ENCODE measurements at places on chromosomes 1 and 21.

GRCh38 chr1:71488555-71489252 is 407.9 kb upstream of the ZRANB2 start:
- no peak for DNase-seq

- DNase-seq = no peak
Measured at GRCh38 chr21:39954570-39954969, 87.3 kb downstream of the PCP4 start.

- DNase-seq = no peak
Measured at GRCh38 chr1:186754542-186755145, 74.1 kb upstream of the PLA2G4A start.

DNA sequence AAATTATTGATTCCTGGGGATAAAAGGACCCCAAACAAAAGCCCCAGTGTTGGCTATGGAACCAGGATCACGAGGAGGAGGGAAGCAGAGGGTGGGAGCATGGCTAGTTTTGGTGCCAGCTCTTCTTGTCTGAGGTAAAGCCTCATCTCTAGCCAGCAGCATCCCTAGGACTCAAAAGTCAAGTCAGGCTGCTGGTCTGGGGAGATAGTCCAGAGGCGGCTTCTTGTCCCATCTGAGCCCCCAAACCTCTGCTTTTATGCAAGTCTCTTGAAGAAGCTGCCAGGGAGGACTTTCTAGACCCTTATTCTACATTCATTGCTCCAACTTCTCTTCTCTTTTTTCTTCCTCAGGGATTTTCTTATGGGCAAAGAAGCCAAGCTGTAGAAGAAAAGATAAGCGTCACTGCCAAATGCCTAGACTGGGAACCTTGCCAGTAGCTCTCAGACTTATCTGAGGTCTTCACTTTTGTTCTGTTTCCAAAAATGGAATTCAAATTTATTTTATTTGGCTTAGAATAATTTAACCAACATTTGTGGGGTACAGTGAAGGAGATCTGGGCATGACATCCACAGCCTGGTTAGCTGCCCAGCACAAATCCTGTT is 6.9 kb upstream of the ANKRD35 start:
- no peak for DNase-seq

DNA sequence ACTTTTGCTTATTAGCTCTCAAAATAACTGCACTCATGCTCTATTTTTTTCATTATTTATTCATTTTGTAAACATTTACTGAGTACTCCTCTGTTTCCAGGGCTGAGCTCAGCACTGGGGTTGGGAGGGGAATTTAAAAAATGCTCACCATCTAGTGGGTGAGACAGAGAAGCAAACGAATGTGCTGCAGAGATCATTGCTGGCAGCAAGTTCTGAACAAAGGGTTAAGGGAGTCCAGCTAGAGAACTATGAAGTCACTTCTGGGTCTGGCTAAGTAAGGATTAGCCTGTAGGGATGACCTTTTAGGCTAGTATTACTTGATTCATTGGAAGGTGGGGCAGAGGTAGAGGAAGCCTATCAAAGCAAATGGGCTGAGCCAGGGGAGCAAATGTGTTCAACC is 99.1 kb upstream of the ZNF644 start:
- no peak for DNase-seq

DNA sequence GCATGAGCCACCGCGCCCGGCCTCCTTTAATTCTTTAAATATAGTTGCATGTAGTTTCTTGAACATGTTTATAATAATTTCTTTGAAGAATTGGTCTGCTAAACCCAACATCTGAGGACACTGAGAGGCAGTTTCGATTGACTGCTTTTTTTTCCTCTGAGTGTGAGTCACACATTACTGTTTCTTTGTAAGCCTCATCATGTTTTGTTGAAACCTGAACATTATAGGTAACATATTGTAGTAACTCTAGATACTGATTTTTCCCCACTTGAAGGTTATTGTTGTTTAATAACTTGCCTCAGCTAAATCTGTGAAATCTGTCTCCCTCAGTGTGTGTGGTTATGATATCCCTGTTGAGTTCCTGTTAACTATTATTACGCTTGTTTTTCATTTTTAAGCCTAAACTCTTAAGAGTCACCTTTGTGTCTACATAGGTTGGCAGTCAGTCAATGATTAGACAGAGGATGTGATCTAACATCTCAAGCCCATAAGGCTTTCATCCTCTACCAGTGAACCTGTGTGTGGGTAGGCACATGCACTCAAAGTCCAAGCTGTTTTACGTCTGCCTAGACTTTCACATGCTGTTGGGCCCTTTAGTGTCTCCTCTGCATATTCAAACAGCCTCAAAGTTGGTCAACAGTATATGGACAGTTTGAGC is 155.5 kb downstream of the KCNH1 start:
- DNase-seq = no peak

GRCh38 chr21:38144193-38144592 is 112.6 kb upstream of the KCNJ15 start:
- no peak for DNase-seq

- no peak for DNase-seq
Measured at GRCh38 chr1:8040586-8040985, 14.5 kb upstream of the ERRFI1 start.

DNA sequence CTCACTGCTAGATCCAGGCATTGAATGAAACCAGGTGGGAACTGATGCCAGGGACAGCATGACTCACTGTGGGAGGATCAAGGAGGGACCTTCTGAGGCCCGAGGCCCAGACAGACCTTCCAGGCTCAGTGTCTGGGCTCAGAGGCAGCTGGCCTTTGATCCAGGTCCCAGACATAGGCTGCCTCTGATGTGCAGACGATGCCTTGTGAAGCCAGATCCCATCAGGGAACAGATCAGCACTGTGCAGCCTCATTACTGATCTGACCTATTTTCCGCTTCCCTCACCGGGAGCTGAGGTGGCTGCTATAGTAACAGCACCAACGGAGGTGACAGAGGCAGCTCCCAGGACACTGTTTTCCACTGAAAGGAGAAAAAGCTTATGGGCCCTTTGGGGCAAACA is 399.5 kb downstream of the MATN1 start:
- DNase-seq = no peak

DNA sequence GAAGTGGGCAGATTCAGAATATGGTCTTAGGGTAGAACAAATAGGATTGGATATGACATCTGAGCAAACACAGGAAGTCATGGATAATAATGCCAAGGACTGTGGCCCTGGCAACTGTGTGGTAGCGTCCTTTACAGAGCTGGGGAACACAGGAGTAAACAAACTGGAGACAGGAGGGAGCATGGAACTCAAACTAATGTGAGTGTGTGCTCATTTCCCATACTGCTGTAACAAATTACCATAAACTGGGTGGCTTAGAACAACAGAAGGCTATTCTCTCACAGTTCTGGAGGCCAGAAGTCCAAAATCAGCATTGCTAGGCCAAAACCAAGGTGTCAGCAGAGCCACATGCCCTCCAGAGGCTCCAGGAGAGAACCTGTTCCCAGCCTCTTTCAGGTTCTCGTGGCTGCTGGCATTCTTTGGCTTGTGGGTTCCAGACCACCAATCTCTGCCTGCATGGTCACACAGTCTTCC is 106.4 kb downstream of the TGFBR3 start:
- DNase-seq = no peak

GRCh38 chr1:32681509-32681908 is 21.1 kb downstream of the SYNC start:
- no peak for DNase-seq

GRCh38 chr1:238340989-238341388 is 450.3 kb upstream of the ZP4 start:
- DNase-seq = no peak

DNA sequence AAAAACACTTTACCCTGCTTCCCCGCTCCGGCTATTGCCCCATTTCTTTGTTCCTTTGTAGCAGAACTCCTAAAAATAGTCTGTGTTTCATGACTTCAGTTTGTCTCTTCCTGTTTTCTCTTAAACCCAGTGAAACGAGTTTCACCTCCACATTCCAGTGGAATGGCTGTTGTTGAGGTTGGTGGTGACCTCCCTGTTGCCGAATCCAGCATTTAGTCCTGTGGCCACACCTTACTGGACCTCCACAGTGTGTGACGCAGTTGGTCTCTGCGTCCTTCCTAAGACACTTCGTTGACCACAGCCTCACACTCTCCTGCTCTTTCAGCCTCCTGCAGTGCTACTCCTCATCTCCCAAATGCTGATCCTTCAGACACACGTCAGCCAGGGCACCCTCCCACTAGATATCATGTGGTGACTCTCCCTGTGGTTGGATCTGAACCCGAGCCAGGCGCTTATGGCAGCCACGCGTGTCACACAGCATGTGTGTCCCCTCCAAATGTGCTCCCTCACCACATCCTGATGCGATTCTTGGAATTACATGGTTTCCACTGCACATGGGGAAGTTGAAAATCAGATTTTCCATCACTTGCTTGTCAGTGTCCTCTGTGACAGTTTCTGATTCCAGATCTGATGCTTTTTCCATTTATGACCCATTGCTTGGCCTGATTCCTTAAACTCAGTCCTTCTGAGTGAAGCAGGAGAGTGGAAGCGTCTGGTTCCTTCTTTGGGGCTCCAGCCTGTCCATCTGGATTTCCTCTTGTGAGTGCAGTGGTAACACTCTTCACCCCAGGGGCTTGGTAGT is 99.1 kb upstream of the ARTN start:
- DNase-seq = no peak

GRCh38 chr1:50703240-50703639 is 256.8 kb downstream of the FAF1 start:
- no peak for DNase-seq

DNA sequence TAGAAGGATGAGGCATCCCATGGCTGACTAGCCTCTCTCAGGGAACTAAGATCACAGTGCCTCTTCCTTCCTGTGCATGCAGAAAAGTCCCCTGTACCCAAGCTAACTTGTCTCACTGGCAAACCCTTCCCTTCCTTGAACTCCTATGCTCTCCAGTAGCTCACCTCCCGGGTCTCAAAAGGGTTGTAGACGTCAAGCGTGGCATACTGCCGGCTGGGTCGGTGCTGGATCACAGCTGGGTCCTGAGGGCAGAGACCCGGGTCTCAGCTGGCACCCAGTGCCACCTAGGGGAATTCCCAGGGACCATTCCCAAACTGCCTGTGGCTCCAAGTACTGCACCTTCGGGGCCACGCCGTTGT is 688 bp downstream of the SCAMP3 start:
- DNase-seq = no peak

- no peak for DNase-seq
Measured at GRCh38 chr1:58583496-58583895, 6.4 kb upstream of the TACSTD2 start.

DNA sequence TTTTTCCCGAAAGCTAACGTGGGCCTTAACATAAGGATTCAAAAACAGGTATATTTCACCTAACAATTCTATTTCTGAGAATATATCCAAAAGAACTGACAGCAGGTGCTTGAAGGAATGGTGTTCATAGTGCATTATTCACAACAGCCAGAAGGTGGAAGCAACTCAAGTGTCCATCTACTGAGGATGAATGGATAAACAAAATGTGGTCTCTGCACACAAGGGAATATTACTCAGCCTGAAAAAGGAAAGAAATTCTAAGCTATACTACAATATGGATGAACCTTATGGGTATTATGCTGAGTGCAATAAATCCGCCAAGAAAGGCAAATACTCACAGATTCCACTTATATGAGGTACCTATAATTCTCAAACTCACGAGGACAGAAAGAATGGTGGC is 6.1 kb upstream of the RIPPLY3 start:
- no peak for DNase-seq

DNA sequence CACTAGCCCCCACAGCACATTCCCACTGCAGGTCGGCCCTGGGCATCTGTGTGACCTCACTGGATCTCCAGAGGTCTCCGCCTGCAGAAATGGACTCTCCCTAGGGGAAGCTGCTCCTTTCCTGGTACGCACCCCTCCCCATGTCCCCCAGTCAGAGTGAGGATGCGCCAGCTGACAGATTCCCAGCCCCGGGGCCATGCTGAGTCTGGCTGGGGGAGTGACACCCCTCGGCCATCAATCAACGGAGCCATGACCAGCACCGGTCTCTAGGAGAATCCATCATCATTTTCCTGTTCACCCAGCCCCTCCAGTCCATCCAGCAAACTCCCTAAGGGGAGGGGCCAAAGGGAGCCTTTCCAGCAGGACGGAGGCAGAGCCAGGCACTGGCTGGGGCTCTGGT is 68.7 kb upstream of the PAX7 start:
- DNase-seq = no peak

GRCh38 chr1:90544356-90544755 is 172.7 kb downstream of the BARHL2 start:
- no peak for DNase-seq

DNA sequence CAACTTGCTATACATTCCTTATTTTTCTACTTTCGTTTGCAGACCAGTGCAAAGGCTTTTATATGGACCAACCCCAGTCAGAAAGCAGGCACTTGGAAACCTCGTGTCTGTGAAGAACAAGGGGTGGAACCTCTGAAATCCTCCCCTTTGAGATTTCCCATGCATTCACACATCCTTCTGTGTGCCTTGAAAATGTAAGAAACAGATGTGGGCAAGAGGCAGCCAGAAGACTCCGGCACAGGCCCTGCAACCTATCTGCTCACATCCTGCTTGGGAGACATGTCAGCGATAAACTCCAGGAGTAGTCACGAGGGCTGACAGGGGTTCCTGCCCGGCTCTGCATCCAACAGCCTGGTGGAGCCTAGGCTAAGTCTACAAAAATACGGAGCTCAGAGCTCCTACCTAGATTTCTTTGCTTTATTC is 42.5 kb downstream of the ETS2 start:
- no peak for DNase-seq

GRCh38 chr1:203282720-203283542 is 22.4 kb upstream of the BTG2 start:
- DNase-seq = no peak

- no peak for DNase-seq
Measured at GRCh38 chr1:103144681-103145080, 36.4 kb upstream of the COL11A1 start.

DNA sequence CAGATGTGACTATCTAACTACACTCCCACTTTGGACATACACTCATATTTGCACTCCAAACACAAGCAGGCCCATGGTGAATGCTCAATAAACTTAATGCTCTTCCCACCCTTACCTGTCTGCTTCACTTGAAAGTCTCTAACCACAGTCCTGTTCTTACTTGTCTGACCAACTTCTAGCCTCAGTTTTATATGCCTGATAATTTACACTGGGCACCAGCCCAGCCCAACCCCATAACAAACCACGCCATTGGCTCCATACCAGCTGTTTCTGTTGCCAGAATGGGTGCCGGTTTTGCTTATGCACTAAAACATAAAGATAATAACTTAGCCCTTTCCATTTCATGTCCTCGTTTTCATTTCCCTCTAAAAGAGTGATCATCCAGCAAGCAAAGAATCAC is 395.4 kb downstream of the NTNG1 start:
- no peak for DNase-seq

Data from ecto neural progenitor cell (in vitro differentiated cells).